Myocyte (in vitro differentiated cells): ENCODE measurements at places on chromosomes 1 and 21.

DNA sequence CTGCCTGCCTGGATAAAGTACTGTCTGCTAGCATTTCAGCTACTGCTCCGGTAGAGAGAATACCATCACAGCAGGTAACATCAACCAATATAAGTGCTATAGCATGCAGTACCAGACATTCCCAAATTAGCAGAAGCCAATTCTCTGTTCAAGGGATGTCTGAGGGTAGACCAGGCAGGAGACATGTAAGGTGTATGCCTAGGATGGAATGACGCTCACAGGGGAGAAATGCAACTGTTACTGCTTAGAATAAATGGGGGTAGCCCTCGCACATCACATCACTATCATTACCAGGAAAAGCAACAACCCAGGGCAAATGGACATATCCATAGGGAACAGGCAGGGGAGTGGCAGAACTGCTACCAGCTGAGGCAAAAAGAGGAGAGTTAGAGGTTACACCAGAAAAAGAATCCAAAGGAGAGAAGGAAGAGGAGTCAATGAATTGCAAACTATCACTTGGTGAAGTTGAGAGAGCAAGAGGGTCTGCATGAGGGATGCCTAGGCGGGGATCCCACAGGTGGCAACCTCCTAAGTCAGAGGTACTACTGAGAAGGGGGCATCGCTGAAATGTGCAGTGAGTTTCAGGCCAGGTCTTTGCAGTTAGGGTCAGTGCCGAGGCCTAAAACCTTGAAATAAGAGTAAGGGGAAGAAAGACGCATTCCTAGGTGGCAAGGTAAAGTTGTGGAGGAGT, 1.1 kb downstream of the UBE2Q1 start:
- DNase-seq, result no peak

- peak; percentile 81 for DNase-seq
These were observed 70.2 kb downstream of the IARS2 start for GRCh38 chr1:220164116-220164515.

- DNase-seq, result no peak
These were observed 36.0 kb downstream of the RRP1 start for GRCh38 chr21:43825242-43825935.

DNA sequence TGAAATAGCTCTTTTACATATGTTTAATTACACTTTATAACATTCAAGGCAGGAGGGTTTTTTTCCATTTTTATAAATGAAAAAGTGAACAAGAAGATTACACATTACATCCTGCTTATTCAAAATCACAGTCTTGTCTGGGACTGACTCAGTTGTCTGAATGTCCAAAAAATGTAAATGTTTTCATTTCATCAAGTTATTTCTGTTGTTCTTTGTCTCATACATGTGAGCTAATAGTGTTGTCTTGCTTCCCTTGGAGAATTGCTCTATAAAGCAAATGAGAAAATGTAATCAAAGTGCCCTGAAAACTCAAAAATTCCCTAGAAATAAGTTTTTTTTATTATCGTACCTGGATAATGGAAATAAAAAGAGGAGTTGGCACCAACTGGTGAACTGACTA, 242.9 kb downstream of the GRIK1 start:
- no peak for DNase-seq

DNA sequence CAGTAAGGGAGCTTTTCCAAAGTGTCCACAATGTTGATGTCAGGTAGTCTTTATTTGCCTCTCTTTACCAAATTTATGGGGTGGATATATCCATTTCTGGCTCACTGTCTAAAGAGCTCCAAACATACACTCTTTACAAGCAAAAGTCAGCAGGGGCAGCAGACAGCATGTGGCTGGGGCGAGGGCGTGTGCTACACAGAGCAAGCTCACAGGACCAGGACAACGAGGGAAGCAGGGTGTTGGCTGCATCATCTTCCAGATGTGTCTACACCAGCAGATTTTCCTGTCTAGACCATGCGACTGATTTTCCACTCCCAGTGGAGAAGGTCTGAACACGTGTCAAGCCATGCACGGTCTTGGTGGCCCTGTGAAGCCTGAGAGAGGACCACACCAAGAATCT, 123.8 kb downstream of the TRABD2B start:
- no peak for DNase-seq

GRCh38 chr1:34162852-34163766, 1.9 kb downstream of the CSMD2 start:
- DNase-seq, result peak; percentile 4

DNA sequence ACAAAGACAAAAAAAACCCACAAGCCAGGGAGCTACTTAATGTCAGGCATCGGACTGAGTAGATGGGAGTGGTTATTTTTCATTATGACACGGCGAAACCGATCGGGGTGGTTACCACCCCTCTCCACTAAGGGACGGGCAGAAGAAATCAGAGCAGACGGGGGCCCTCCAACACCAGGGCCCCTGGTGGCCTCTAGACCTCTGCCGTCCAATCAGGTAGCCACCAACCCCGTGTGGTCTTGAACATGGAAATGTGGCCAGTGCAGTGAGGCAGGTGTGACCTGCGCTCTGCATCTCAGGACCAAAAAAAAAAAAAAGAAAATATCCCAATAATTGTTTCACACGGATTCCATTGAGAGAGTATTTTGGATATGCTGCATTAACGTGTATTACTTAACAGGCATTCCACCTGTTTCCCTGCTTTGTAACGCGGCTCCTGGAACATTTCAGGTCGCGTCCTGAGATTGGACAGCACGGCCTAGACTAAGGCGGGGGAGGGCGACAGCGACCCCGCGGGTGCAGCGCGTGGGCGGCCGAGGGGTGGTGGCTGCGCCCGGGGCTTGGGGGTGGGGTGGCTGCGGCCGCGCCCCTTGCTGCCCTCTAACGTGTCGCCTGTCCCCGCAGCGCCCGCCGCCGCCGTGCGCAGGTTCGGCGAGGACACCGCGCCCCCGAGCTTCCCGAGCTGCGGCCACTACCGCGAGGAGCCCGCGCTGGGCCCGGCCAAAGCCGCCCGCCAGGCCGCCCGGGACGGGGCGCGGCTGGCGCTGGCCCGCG, 48.3 kb downstream of the SIM2 start:
- DNase-seq, result no peak

DNA sequence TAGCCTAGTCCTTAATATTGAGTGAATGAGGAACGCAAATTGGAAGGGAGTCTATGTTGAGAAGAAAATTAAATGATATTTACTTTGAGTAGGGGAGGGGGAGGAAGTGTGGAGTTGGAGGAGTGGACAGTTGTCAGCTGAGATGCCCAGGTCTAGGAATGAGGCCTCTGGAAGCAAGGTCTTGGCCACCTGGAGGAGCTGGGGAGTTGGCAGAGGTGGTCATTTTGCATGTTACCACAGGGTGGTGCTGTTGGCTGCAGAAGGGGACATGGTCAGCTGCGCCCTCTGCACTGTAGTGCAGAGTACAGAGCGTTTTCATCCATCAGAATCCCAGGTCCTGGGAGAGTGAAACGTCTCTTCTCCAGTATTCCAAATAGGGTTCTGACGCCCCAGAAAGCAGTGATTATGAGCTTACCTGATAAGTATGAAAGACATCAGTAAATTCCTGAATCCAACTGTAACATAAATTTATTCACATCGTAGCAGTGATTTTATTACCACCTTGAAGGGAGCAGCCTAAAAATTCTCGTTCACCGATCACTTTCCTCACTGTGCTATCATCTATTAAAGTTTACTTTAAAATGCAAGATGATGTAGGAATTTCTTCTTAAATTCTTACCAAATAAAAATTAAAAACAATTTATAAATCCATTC, 13.8 kb downstream of the PARK7 start:
- DNase-seq, result peak; percentile 73

DNA sequence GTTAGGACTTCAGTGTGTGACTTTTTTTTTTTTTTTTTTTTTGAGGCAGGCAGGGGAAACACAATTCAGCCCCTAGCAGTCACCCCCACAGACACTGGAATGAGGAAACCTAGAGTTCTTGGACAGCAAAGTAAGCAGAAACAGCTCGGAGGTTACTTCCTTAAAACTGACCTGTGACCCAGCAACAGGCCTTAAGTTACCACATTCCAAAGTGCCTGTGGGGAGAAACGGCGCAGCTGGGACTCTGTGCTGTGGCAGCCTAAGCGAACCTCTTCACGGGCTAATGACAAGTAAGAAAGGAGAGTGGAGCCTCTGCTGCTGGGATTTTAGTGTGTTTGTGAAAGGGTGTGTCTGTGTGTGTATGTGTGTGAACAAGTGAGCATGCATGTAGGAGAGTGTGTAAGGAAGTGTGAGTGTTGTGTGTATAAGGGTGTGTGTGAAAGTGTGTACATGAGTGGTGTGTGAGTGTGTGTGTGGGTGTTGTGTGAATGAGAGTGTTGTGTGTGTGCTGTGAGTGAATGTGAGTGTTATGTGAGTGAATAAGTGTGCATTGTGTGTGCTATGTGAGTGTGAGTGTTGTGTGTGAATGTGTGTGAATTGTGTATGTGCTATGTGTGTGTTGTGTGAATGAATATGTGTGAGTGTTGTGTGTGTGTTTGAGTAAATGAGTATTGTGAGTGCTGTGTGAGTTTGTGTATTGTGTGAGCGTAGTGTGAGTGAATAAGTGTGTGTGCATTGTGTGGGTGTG, 180.8 kb downstream of the BRINP2 start:
- DNase-seq, result peak; percentile 13
